Esophagus muscularis mucosa (tissue), 4 donors: ENCODE measurements at places on chromosomes 2 and 18.

GRCh38 chr2:172403402-172403801 lies 24.0 kb upstream of the ITGA6 start:
- DNase-seq: no peak

- DNase-seq: no peak
These were observed 77.5 kb downstream of the NDUFA10 start for GRCh38 chr2:239947729-239948045.

DNA sequence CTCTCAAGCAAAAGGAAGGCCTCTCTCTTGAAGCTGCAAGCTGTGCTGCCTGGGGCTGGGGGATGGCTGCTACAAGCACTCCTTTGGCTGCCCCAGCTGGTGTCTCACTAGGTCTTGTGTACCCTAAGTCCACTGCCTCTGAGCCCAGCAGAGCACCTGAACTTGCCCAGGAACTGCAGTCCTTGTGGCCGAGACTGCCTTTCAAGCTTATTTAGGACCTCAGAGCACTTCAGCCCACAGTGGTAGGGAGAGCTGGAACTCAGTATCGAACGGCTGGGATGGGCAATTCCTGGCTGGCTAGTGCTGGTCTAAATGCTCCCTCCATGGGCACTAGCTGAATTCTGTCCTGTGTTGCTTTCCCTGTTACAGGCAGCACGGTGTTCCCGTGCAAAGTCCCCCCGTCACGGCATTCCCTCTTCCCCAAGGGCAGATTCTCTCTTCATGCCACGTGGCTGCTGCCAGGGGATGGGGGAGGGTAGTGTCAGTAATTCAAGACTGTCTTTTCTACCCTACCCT lies 25.9 kb downstream of the STPG4 start:
- DNase-seq: no peak

DNA sequence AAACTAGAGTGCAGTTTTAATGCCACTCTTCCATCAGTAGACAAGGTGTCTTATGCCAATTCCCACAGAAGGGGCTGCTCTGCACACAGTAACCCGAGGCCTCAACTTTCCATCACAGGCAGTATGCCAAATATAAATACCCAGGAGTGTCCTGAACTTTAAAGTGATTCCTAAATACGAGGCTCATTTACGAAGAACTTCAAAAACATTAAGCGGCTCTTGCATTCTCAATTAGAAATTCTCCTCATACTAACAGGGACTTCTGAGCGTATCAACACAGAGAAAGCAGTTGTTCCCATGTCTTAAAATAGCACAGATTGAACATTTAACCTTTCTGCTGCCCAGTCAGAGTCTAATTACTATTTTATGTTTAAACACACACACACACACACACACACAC lies 638.6 kb downstream of the ERBB4 start:
- DNase-seq: no peak

DNA sequence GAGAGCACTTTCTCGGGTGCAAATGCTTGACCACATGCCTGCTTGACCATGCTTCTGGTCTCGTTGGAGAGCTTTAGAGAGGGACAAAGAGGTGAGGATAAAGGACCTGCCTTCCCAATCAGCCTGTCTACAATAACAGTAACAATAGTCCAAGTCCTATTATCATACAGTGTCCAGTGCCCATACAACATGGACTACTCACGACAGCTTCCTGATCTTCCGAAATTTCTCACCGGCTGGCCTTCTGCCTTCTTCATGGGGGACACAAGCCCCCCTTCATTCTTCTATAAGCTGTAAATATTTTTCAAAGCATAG lies 329.0 kb downstream of the PAX3 start:
- no peak for DNase-seq

DNA sequence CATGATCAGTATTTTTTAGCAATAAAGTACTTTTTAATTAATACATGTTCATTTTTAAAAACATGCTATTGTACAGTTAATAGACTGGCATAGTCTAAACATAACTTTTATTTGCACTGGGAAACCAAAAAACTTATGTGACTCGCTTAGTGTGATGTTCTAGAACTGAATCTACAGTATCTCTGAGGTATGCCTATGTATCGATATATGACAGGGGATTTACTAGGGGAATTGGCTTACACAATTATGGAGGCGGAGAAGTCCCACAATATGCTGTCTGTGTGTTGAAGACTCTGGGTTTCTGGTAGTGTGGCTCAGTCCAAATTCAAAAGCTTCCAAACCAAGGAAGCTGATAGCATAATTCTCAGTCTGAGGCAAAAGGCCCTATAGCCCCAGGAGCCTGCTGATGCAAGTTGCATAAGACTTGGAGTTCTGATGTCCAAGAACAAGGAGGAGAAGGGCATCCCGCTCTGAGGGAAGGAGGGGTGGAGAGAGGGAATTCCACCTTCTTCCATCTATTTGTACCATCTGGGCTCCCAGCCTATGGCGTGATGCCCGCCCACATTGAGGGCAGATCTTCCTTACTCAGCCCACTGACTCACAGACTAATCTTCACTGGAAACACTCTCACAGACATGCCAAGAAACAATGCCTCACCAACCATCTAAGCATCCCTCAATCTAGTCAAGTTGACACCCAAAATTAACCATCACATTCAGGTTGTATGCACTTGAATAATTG lies 27.5 kb downstream of the ZNF638 start:
- no peak for DNase-seq

GRCh38 chr18:34729740-34730355 lies 19.8 kb downstream of the DTNA start:
- no peak for DNase-seq
